ENCODE measurements at places on chromosomes 6 and 20.
A peak's percentile ranks its signal among the peaks of the same experiment; 100 is the strongest.

- no peak for DNase-seq
Measured at GRCh38 chr6:106568530-106568929, 60.8 kb downstream of the RTN4IP1 start.

DNA sequence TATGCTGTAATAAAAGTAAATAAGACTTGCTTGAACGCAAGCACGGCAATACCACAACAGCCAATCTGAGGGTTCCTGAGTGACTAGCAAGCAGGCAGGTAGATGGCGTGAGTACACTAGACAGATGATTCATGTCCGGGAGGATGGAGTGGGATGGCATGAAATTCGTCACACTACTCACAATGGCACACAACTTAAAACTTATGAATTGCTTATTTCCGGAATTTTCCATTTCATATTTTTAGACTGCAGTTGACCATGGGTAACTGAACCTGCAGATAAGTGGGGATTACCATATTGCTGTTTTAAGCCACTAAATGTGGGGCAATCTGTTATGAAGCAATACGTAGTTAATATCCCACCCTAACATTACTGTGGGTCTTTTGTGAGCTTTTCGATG, 93.6 kb upstream of the NFATC2 start:
- no peak for DNase-seq

DNA sequence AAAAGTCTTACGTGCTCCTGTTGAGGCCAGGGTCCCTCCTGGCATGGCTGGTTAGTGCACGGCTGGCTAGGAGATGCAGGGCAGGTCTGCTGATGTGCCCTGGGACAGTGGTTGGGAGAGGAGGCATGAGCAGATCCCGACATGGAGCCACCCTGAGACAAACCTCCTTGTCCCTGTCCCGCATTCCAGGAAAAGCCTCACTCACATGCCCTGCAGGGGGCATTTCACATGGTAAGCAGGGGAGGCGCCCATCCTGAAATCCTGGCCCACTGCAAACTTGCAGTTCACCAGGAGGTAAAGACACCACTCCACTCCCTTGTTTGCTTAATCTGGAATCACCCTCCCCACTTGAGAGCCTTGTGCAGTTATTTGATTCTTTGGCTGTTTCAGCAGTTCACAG, 116.7 kb upstream of the SLC24A3 start:
- DNase-seq: no peak

DNA sequence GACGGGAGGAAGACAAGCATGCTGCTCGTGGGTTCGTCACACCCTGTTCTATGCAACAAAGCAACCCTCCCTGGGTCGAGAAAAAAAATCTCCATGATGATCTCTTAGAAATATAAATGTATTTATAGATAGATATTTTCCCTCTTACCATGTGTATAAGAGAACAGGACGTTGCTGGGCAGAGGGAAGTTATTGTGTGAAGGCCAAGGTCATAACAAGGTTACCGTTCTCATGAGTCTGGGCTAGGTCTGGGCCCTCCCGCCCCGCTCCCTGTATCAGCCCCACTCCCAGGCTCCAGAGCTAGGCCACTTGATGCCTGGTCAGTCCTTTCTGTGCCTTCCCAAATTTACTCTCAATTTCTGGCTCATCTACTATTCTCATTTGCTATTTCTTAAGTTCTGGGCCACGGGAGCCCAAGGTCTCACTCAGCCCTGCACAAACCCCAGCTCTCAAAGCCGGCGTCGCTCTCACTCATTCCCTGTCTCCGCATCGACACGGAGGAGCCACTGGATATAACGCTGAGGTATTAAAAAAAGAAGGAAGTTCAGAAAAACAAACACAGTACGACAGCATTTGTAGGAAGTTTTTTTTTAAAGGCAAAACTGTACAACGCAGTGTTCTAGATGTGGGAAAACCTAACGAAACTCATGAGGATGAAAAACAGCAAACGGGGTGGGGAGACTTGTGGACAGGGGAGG, 96.8 kb downstream of the PSMG4 start:
- peak; percentile 58 for DNase-seq

- no peak for DNase-seq
Measured at GRCh38 chr20:24972341-24972740, 20.2 kb downstream of the APMAP start.

- DNase-seq: no peak
Measured at GRCh38 chr6:31060145-31060544, 49.9 kb downstream of the MUC22 start.

DNA sequence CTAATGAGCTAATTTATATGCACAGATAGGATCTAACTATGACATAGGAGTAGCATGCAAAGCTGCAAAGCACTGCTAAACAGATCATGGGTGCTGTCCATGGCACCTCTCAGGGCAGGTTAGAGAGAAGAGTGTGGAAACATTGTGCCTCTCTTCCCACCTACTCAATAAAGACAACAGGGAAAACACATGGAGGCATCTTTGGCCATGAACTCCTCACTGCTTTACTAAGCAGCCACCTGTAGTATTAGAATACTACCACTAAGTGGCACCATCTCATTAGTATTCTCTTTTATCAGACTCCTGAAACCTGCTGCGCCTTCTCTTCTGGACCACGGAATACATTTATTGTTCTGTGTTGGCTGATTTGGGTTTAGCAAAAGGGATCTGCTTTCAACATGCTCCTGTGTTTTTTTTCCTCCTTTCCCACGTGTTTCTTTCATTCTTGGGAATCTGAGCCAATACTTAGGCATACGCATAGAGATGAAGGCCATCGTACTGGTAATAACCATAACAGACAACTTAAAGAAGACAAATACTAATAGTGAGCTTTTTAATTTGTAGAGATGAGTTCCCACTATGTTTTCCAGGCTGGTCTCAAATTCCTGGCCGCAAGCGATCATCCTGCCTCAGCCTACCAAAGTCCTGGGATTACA, 9.4 kb upstream of the HDDC2 start:
- DNase-seq: peak; percentile 33

- no peak for DNase-seq
Measured at GRCh38 chr20:35145141-35145564, 2.0 kb downstream of the EDEM2 start.

DNA sequence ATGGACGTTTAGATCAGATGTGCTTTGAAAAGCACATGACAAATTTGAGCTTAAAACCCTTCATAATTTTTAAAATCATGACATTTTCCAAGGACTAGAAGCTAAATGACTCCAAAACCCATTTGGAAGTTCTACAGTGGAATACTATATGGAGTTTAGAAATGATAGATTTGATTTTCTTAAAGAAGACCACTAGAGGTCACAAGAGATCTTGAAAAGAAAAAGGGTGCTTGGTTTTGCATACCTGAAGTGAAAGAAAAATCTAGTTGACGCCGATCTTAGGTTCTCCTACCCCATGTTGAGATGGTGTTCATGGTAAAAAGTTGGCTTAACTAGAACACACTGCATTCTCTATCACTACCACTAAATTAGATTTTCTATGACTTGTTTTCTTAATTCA, 31.5 kb downstream of the CFAP61 start:
- DNase-seq: no peak

- DNase-seq: no peak
Measured at GRCh38 chr20:17936286-17936760, 32.3 kb downstream of the SNX5 start.

DNA sequence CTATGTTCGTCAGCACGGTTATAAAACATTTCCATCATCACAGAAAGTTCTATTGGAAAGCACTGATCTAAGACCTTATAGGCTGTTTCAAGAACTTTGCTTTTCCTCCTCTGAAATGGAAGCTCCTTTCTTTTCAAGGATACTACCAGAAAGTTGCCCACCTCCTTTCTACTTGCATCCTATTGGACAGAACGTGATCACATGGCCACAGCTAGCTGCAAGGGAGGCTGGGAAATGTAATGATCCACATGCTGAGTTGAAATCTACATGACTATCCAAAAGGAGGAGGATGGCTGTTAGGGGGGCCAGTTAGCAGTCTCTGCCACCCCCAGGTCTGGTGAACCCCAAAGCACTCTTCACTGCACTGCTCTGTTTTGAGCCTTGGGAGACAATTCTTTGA, 3.3 kb downstream of the SFTA2 start:
- DNase-seq: no peak

DNA sequence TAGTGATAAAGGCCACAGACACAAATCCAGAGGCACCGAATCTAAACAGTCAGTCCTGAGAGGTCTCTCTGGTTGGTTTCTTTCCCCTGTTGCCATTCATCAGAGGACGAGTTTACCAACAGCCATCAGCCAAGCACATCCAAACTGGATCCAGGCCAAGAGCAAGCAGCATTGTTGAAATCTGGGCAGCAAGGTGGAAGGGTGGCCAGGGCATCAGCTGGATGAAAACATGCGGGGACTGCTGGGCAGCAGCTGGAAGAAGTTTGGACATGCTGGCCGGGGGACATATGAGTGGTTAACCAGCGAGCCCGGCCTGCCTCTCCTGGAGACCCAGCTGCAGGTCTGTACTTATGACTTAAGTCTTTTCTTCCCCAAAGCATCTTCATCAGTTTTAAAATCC, at the start of gene SMIM28:
Gene SMIM28, plus strand, starts transcription at position 62 of the 400 bp plus-strand sequence. Its CDS starts 168 bp downstream, at position 230.
- no peak for DNase-seq

DNA sequence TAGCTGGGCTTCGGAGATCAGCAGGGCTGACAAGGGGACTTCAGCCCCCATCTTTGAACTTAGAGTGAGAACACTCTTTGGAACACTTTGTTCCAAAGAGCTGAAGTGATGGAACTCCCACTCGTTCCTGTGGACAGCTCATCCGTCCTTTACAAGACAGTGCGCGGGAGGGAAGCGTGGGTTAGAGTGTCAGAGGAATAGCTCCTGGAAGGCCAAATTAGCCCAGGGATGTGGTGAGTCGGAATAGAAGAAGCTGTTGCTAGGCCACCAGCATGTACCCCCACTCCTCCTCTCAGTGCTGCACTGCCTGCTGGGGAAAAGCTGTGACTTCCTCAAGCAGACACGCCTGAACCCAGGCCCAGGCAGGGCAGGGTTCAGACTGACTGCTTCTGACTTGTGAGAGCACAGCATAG, 1.7 kb downstream of the SDCBP2 start:
- peak; percentile 86 for DNase-seq

- no peak for DNase-seq
Measured at GRCh38 chr6:47633141-47633540, 65.2 kb upstream of the ADGRF4 start.

DNA sequence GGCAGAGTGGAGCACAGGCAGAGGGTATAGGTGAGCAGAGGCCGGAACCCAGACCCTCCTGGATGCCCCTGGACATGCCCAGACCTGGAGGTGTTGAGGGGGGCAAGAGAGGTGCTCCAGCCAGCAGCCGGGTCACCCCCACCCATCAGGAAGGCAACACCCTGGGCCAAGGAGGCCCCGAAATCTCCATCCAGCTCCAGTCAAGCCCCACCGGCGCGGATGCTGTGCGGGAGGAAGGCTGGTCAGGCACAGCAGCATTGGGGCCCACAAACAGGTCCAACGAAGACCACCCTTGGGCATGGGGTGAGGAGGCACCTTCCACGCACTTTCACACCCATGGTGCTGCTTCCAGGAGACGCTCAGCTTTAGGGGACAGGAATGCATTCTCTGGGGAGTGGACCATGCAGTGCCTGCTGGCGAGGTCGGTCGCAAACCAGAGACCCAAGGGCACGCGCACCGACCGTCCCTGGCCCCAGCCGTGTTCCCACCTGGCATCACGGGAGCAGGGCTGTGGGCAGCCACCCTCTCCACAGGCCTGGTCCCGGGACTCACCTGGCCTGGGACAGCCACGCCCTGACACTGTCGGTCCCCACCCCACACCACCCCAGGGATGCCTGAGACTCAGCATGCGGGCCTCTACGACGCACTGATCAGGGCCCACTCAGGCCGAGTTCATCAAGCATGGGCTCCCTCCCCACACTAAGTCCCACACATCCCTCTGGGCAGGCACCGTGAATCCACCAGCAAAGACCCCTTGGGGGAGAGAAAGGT, 43.6 kb upstream of the ZBP1 start:
- DNase-seq: no peak

- no peak for DNase-seq
Measured at GRCh38 chr20:53581444-53582250, 12.0 kb downstream of the ZNF217 start.

DNA sequence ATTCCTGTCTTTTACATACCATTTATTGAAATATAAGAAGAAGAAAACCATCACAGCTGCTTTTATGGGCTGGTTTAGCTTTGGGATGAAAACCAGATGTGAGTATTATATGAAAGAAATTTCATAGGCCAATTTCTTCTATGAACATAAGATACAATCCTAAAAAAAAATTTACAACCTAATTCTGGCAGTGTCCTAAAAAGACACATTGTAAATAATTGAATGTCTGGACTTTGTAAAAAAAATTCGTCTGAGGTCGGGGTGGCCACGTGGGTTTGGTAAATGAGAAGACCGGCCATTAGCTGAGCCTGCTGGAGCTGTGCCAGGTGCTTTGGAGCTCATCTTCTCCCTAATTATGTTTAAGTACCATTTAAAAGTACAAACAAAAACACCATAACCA, 26.8 kb downstream of the DACT2 start:
- DNase-seq: no peak

DNA sequence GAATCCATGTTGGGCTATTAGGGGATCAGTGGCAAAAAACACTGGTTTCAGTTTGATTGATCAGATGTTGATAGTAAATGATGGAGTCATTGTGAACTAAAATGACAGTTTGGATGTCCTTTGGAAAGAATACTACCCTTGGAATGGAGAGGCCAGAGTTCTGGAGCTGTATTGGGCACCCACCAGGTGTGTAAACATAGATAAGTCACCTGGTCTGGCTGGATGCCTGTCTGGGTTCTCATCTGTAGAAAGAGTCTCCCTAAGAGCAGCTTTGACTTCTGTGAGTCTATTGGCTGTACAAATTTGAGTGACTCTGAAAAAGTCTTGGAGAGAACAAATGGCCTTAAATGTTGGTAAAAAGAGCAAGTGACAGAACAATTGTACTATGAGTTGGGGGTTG, 115.0 kb downstream of the SCP2D1 start:
- DNase-seq: no peak

GRCh38 chr20:16664020-16664419, 65.8 kb upstream of the SNRPB2 start:
- no peak for DNase-seq

- no peak for DNase-seq
Measured at GRCh38 chr6:35034411-35035191, 106.5 kb downstream of the TCP11 start.

GRCh38 chr6:52482903-52483670, 62.9 kb downstream of the EFHC1 start:
- no peak for DNase-seq

GRCh38 chr20:47412083-47412482, 55.6 kb upstream of the ZMYND8 start:
- no peak for DNase-seq

GRCh38 chr6:155417454-155417853, 38.2 kb downstream of the NOX3 start:
- DNase-seq: no peak

DNA sequence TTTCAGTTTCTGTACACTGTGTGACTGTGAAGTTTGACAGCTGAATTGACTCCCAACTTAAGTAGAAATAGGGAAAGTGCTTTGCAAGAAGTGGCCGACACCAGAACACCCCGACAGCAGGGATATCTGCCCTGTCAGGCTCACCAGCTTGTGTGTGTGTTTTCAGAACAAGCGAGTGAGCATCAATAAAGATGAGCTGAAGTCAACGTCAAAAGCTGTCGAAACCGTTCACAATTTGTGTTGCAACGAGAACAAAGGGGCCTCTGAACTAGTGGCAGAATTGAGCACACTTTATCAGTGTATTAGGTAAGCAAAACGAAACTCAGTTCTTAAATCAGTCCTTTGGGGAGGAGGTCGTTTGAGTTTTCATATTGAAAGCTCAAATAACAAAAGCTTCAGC, 10.7 kb downstream of the NELFCD start:
- peak; percentile 47 for DNase-seq
